ENCODE measurements at places on chromosomes 16 and 17. TPM values are rescaled to one million over a fixed set of nuclear protein-coding genes. Genes with fewer than 3 reads are reported as not detected.

The TAX1BP3 gene
- 47.5 TPM for polyA plus RNA-seq

The CORO6 gene
- polyA plus RNA-seq = 99.3 TPM

The CD300H gene
- polyA plus RNA-seq = not detected

The RAB37 gene
- polyA plus RNA-seq = 1.2 TPM

The PRDM7 gene
- not detected for polyA plus RNA-seq

The HOXB8 gene
- 0.49 TPM for polyA plus RNA-seq

The PABPN1L gene
- polyA plus RNA-seq = not detected

The SEC14L5 gene
- polyA plus RNA-seq = 0.46 TPM

The UQCRC2 gene
- polyA plus RNA-seq = 291 TPM

The MSI2 gene
- polyA plus RNA-seq = 33.6 TPM

The TRIM65 gene
- 18.5 TPM for polyA plus RNA-seq

The CMTM2 gene
- polyA plus RNA-seq = 0.71 TPM

The MSLN gene
- polyA plus RNA-seq = 0.97 TPM

The HAP1 gene
- 0.05 TPM for polyA plus RNA-seq

The DPEP2 gene
- 2.3 TPM for polyA plus RNA-seq

The HBQ1 gene
- 1.1 TPM for polyA plus RNA-seq

The HMOX2 gene
- polyA plus RNA-seq = 37.9 TPM

The SLC6A2 gene
- polyA plus RNA-seq = 1.7 TPM

The UMOD gene
- polyA plus RNA-seq = not detected

The SLFN12L gene
- 0.19 TPM for polyA plus RNA-seq

The SHPK gene
- 7.7 TPM for polyA plus RNA-seq

The NPTX1 gene
- 0.43 TPM for polyA plus RNA-seq

The KRTAP4-1 gene
- polyA plus RNA-seq = not detected

The BCO1 gene
- not detected for polyA plus RNA-seq

The HAS3 gene
- polyA plus RNA-seq = 2.6 TPM

The KRT20 gene
- not detected for polyA plus RNA-seq

The C16orf54 gene
- 0.43 TPM for polyA plus RNA-seq

The CALCOCO2 gene
- polyA plus RNA-seq = 39.3 TPM

Data from hindlimb muscle (tissue), 1 donor.